ENCODE measurements at places on chromosomes 5 and 9. TPM values are rescaled to one million over a fixed set of nuclear protein-coding genes. Genes with fewer than 3 reads are reported as not detected.

CDKN2A gene
- polyA plus RNA-seq: 0.03 TPM

TAF11L10 gene
- not detected for polyA plus RNA-seq

MEIKIN gene
- polyA plus RNA-seq: 0.09 TPM

DMRTA1 gene
- polyA plus RNA-seq: 0.04 TPM

TAF11L5 gene
- polyA plus RNA-seq: not detected

IFNA1 gene
- not detected for polyA plus RNA-seq

MAST4 gene
- 47.9 TPM for polyA plus RNA-seq

SMIM33 gene
- not detected for polyA plus RNA-seq

DOCK2 gene
- polyA plus RNA-seq: 1.2 TPM

OBP2B gene
- polyA plus RNA-seq: not detected

AIF1L gene
- polyA plus RNA-seq: 15.3 TPM

HDAC3 gene
- polyA plus RNA-seq: 27.7 TPM

ACTBL2 gene
- polyA plus RNA-seq: not detected

IFNE gene
- not detected for polyA plus RNA-seq

OGN gene
- polyA plus RNA-seq: 3.5 TPM

ABO gene
- 0.55 TPM for polyA plus RNA-seq

SPEF2 gene
- polyA plus RNA-seq: 0.42 TPM

LAMC3 gene
- polyA plus RNA-seq: 0.07 TPM

HCN1 gene
- 0.20 TPM for polyA plus RNA-seq

PDGFRB gene
- polyA plus RNA-seq: 54.3 TPM

ANKRD31 gene
- under 0.01 TPM for polyA plus RNA-seq

SMC5 gene
- 11.0 TPM for polyA plus RNA-seq

TRIM7 gene
- polyA plus RNA-seq: 30.8 TPM

FAM221B gene
- polyA plus RNA-seq: not detected

EDIL3 gene
- polyA plus RNA-seq: 1.8 TPM

DMGDH gene
- 0.66 TPM for polyA plus RNA-seq

LCN9 gene
- polyA plus RNA-seq: not detected

ZNF189 gene
- polyA plus RNA-seq: 16.6 TPM

ZFP37 gene
- polyA plus RNA-seq: 0.51 TPM

LRRC19 gene
- polyA plus RNA-seq: not detected

TRIP13 gene
- 0.22 TPM for polyA plus RNA-seq

TLX3 gene
- polyA plus RNA-seq: not detected

CIZ1 gene
- 70.2 TPM for polyA plus RNA-seq

SECISBP2 gene
- polyA plus RNA-seq: 20.1 TPM

WHRN gene
- 0.58 TPM for polyA plus RNA-seq

C5orf52 gene
- not detected for polyA plus RNA-seq

IL7R gene
- 0.54 TPM for polyA plus RNA-seq

PLPP7 gene
- polyA plus RNA-seq: 129 TPM
